Stomach (tissue), 19 donors: ENCODE measurements at places on chromosomes 16 and 17. TPM values are rescaled to one million over a fixed set of nuclear protein-coding genes. Genes with fewer than 3 reads are reported as not detected.

Gene CCL5
- 5.7 TPM for polyA plus RNA-seq

Gene SSTR5
- not detected for polyA plus RNA-seq

Gene ITGA2B
- 0.46 TPM for polyA plus RNA-seq

Gene TMEM88
- polyA plus RNA-seq: 17.4 TPM

Gene CIAPIN1
- polyA plus RNA-seq: 29.6 TPM

Gene DNAI2
- not detected for polyA plus RNA-seq

Gene VAT1L
- polyA plus RNA-seq: 1.5 TPM

Gene GRAPL
- polyA plus RNA-seq: not detected

Gene CTRB2
- polyA plus RNA-seq: 4.0 TPM

Gene SULT1A4
- polyA plus RNA-seq: 8.0 TPM

Gene EPN3
- 76.3 TPM for polyA plus RNA-seq

Gene IL17C
- polyA plus RNA-seq: 1.2 TPM

Gene HSD11B2
- polyA plus RNA-seq: 2.9 TPM

Gene SCNN1G
- 3.9 TPM for polyA plus RNA-seq

Gene VAC14
- 22.3 TPM for polyA plus RNA-seq

Gene TPPP3
- polyA plus RNA-seq: 11.8 TPM

Gene GRAP
- 3.3 TPM for polyA plus RNA-seq

Gene TMEM235
- not detected for polyA plus RNA-seq

Gene TMEM98
- polyA plus RNA-seq: 43.7 TPM

Gene SHISA9
- 0.31 TPM for polyA plus RNA-seq

Gene C16orf54
- polyA plus RNA-seq: 0.92 TPM

Gene HOXB5
- 2.7 TPM for polyA plus RNA-seq

Gene SLFN12
- 3.1 TPM for polyA plus RNA-seq

Gene LDHD
- 34.2 TPM for polyA plus RNA-seq

Gene TBC1D3G
- 4.1 TPM for polyA plus RNA-seq

Gene UTS2R
- polyA plus RNA-seq: not detected

Gene TMEM204
- 20.5 TPM for polyA plus RNA-seq

Gene ITGAL
- 4.3 TPM for polyA plus RNA-seq

Gene TP53TG3B
- polyA plus RNA-seq: 0.92 TPM

Gene FOXF1
- polyA plus RNA-seq: 18.2 TPM

Gene PRAC1
- polyA plus RNA-seq: not detected

Gene CCL16
- polyA plus RNA-seq: not detected

Gene TERB1
- polyA plus RNA-seq: not detected

Gene PRR11
- polyA plus RNA-seq: 1.5 TPM

Gene KRTAP4-3
- polyA plus RNA-seq: not detected

Gene TEKT3
- 2.7 TPM for polyA plus RNA-seq

Gene MAPT
- polyA plus RNA-seq: 0.44 TPM

Gene NPIPA2
- polyA plus RNA-seq: 2.1 TPM

Gene KCNG4
- not detected for polyA plus RNA-seq

Gene KIF18B
- 2.2 TPM for polyA plus RNA-seq
